ENCODE measurements at places on chromosomes 7 and 10.

GRCh38 chr7:83872501-83872900, 223.6 kb upstream of the SEMA3E start:
- no peak for DNase-seq

- DNase-seq = no peak
These were observed 91.2 kb upstream of the MYL10 start for GRCh38 chr7:101720324-101720723.

GRCh38 chr7:81736091-81736490, 33.8 kb downstream of the HGF start:
- DNase-seq = no peak

DNA sequence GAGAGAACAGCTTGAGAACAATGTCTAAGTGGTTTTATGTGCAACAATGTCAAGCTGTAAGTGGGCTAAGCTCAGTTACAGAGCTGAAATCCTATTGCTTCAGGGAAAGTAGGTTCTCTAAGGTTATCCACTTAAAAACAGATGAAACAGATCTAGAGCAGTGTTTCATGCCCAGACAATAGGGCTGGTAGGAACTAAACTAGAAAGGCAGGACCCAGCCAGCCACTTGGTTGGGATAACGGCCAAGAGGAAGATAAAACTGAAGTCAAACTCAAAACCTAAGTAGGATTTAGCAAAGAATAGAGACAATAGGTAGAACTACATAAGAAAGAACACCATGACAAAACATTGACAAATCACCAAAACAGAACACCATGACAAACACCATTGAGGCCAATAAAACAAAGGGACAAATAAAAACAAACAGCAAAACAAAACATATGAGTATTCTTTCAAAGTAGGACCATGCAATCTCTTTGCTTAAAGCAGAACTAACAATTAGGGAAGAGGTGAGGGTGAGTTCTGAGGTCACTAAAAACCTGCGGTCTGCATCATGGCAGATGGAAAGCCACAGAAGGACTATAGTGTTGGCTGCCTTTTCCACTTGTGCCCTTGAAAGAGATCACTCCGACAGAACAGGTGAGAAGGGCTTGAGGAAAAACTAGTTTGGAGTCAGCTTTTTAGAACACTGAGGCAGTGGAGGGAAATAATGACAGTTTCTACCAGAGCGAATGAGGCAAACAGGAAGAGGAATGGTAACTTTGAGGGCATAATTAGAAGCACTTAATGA, 81.0 kb downstream of the HGF start:
- no peak for DNase-seq

GRCh38 chr10:109996766-109997171, 11.0 kb upstream of the ADD3 start:
- no peak for DNase-seq
